Stomach (tissue), 19 donors: ENCODE measurements at places on chromosomes 3 and 15. TPM values are rescaled to one million over a fixed set of nuclear protein-coding genes. Genes with fewer than 3 reads are reported as not detected.

UQCC5 gene
- polyA plus RNA-seq = 22.7 TPM

NEK11 gene
- 1.6 TPM for polyA plus RNA-seq

CCDC80 gene
- 10.2 TPM for polyA plus RNA-seq

SEMA3F gene
- 8.9 TPM for polyA plus RNA-seq

MUSTN1 gene
- polyA plus RNA-seq = 12.9 TPM

DNA sequence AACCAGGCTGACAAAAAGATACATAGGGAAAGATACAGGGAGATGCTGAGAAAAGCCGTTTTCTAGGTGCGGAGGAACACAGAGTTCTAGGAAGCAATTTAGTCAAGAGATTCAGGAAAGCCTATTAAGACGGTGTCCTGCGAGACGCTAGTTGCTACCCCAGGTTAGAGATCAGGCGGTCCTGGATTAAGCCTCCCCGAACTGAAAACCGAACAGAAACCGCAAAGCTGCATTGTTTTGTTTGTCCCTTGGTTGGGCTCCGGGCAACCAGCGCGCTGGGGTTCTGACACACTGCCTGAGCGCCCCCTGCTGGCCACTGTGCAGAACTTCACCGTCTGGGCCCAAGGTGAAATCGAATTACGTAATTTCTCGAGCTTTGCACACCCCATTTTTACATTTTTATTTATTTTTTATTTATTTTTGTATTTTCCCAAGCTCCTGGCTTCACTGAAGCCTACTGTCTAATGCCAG, 37.3 kb upstream of the NDUFB4 start:
- H3K27me3 ChIP-seq = no peaks in the 10 kb centered on the region
- H3K36me3 ChIP-seq = no peaks in the 10 kb centered on the region
- DNase-seq = peak; percentile 97
- H3K4me1 ChIP-seq = peaks cover 26% of the 10 kb centered on the region

DNA sequence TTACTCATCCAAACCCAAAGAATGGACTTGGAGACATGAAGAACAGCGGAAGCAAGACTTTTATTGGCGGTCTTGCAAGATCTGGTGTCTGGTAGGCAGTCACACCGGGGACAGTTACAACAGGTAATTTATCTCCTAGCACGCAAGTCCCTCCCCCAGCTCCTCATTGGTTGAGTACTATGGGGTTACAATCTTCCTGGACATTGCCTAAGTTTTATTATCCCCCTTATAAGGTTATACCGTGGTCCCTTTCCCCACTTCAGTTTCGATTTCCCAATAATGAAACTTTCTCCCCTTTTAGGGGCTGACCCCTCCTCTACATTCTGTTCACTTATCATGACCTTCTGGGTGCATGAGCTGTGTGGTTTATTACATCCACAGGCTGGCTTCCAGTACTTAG, 18.7 kb downstream of the ARL8B start:
- H3K36me3 ChIP-seq = no peaks in the 10 kb centered on the region
- no peak overlapping the region for H3K4me3 ChIP-seq
- peaks cover 48% of the 10 kb centered on the region for H3K4me1 ChIP-seq
- DNase-seq = no peak

- no peaks in the 10 kb centered on the region for H3K27me3 ChIP-seq
- peaks cover 12% of the 10 kb centered on the region for H3K4me1 ChIP-seq
- H3K4me3 ChIP-seq = no peak overlapping the region
- no peak for DNase-seq
- H3K36me3 ChIP-seq = no peaks in the 10 kb centered on the region
Measured at GRCh38 chr3:105614288-105615030, 247.8 kb downstream of the ALCAM start.

DNA sequence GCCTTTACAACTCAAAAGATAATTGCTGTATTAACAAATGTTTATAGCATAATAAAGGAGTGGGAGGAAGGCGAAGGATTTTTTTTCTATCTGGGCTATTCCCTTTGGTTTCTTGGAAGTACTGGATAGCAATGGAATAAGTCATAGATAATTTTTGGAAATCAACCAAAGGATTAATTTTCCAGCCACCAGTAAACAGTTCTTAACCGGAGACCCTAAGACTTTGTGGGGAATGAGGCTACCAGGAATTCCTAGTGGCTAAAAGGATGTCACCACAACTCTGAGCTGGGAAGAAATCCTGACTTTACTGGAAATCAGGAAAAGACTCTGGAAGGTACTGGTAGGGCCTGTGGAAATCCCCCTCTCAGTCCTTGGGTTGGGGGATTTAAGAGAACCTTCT, 138.4 kb upstream of the RARB start:
- no peak for DNase-seq
- H3K4me1 ChIP-seq = no peaks in the 10 kb centered on the region
- no peaks in the 10 kb centered on the region for H3K36me3 ChIP-seq

DNA sequence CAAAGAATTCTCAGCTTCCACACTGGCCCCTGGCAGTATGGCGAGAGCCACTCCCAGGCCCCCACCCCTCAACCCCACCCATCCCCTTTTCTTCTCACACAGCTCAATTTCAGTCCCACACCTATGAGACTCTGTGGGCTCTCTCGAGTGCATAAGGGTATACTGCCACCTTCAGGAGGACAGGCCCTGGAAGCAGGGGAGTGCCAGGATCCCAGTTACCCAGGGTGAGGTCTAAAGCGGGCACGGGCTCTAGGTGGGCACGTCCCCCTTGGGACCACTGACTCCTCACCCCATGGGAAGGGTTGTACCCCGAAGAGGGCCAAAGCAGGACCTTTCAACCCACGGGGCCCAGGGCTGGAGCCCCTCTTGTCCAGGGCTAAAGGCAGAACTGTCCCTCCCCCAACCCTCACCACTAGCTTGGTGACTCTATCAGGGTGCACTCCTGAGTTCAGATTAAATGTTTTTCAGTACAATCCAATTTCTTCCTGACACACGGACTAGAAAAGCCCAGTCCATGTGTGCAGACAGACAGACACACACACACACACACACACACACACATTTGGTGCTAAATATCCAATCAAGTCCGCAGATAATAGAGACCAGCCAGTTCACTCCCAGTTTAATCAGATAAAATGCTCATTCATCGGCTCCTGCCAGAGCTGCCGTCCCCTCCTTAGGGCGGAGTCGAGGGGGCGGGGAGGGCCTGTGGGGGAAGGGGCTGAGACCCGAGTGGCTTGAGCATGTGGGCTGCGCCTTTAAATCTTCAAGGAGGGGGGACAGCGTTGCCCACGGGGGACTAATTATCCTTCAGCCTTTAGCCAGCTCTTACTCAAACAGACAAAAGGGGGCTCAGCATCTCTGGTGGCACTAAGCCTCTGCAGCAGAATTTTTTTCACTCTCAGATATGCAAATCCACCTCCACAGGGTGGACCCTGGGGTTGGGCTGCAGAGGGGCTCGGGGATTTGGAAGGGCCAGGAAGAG, 59.3 kb downstream of the CYP11A1 start:
- no peak overlapping the region for H3K4me3 ChIP-seq
- no peak overlapping the region for H3K27ac ChIP-seq
- peak; percentile 87 for DNase-seq
- H3K27me3 ChIP-seq = peaks cover 72% of the 10 kb centered on the region

DNA sequence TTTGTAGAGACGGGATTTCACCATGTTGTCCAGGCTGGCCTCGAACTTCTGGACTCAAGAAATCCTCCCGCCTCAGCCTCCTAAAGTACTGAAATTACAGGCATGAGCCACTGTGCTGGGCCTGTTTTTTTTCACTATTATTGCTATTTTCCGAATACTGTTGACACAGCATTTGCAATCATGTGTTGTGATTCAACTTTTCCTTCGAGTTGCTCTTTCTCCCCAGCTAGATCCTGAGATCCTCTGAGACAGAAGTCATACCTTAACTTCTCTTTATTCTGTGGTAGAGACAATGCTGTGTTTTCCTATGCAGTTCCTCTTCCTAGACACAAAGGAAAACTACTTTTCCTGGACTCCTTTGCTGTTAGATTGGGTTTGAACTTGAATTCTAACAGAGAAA, 46.4 kb upstream of the USP3 start:
- H3K27ac ChIP-seq = no peak overlapping the region
- no peaks in the 10 kb centered on the region for H3K27me3 ChIP-seq
- H3K36me3 ChIP-seq = no peaks in the 10 kb centered on the region
- H3K4me3 ChIP-seq = no peak overlapping the region
- peaks cover 34% of the 10 kb centered on the region for H3K4me1 ChIP-seq

DNA sequence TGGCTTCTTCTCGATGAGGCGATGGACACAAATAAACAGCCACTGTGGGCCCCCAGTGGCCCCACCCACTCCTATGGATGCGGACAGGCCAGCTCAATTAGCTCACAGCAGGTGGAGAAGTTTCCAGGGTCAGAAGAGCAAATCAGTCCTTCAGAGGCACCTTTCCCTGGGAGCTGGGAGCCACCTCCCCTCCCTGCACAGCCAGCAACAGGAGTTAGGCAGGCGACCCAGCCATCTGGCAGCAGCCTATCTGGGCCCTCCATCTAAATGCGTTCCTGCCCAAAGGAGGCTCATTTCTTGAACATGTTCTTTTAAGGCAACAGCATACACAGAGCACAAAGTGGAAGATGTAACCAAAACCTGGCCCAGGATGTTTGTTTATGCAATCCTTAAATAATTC, 211.9 kb upstream of the ARRDC4 start:
- no peak for DNase-seq
- no peaks in the 10 kb centered on the region for H3K36me3 ChIP-seq
- no peak overlapping the region for H3K4me3 ChIP-seq

DNA sequence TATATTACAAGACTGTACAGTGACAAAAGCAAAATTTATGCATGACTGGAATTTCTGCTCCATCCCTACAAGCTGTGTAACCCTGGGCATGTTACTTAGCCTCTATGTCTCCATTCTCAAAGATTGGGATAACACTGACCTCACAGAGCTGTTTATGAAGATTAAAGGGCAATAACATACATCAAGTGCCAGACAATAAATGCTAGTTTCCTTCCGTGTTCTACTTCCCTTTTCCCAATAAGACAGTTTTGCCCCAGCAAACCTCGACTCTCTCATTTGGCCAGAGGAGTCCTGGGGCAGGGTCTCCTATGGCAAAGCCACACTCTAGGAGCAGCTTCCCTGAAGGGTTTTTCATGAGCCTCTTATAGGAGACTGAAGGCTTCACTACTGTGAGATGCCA, 7.5 kb downstream of the HEXA start:
- H3K4me3 ChIP-seq = no peak overlapping the region
- H3K27ac ChIP-seq = peak overlapping the region; percentile 59

GRCh38 chr3:95228416-95228815, 1165.6 kb downstream of the NSUN3 start:
- H3K36me3 ChIP-seq = no peaks in the 10 kb centered on the region
- no peak for DNase-seq
- no peak overlapping the region for H3K27ac ChIP-seq

DNA sequence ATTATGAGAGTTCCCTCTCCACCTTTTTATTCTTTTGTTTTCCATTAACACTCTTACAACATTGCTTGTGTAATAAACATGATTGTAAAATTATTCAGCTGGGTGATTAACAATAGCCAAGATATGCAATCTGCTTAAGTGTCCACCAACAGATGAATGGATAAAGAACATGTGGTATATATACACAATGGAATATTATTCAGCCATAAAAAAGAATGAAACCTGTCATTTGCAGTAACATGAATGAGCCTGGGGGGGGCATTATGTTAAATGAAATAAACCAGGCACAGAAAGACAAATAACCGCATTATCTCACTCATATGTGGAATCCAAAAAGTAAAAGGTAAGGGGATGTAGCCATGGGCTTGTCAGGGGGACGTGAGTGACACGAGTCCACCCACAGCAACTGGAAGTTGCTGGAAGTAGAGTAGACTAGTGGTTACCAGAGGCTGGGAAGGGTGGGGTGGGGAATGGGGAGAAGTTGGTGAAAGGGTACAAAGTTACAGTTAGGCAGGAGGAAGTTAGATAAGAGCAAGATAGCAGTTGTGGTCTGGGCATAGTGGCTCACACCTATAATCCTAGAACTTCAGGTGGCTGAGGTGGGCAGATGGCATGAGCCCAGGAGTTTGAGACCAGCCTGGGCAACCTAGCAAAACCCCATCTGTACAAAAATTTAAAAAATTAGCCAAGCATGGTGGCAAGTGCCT, 28.7 kb upstream of the CD47 start:
- H3K4me3 ChIP-seq = no peak overlapping the region
- no peak for DNase-seq
- H3K27ac ChIP-seq = no peak overlapping the region
- H3K36me3 ChIP-seq = no peaks in the 10 kb centered on the region

DNA sequence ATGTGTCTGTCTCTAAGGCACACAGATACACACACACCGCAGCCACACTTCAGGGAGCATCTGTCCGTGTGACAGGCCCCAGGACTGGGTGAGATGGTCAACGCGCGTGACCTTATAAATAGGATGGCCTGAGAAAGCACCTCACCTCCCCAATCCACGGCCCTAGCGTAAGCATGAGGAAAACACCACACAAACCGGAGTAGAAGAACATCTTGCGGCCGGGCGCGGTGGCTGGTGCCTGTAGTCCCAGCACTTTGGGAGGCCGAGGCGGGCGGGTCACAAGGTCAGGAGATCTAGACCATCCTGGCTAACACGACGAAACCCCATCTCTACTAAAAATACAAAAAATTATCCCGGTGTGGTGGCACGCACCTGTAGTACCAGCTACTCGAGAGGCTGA, 1.6 kb downstream of the NIPA1 start:
- peaks cover 13% of the 10 kb centered on the region for H3K4me1 ChIP-seq
- no peaks in the 10 kb centered on the region for H3K36me3 ChIP-seq
- peak overlapping the region; percentile 93 for H3K4me3 ChIP-seq

DNA sequence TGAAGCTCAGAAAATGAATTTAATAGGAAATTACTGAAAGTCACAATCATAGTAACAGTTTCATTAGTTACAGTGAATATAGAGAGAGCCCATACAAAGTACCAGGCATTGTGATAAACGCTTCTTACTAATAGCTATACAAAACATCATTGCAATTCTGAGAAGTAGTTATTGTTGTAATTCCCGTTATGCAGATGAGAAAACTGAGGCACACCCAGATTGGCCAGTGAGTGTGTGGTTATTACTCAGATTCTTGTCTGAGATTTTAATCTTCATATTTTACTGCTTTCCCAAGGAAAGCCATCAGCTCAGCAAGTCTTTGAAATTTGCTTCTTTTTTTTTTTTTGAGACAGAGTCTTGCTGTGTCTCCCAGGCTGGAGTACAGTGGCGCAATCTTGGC, 14.3 kb downstream of the FLNB start:
- no peaks in the 10 kb centered on the region for H3K36me3 ChIP-seq
- no peak overlapping the region for H3K4me3 ChIP-seq
- peak overlapping the region; percentile 82 for H3K27ac ChIP-seq
- DNase-seq = no peak

DNA sequence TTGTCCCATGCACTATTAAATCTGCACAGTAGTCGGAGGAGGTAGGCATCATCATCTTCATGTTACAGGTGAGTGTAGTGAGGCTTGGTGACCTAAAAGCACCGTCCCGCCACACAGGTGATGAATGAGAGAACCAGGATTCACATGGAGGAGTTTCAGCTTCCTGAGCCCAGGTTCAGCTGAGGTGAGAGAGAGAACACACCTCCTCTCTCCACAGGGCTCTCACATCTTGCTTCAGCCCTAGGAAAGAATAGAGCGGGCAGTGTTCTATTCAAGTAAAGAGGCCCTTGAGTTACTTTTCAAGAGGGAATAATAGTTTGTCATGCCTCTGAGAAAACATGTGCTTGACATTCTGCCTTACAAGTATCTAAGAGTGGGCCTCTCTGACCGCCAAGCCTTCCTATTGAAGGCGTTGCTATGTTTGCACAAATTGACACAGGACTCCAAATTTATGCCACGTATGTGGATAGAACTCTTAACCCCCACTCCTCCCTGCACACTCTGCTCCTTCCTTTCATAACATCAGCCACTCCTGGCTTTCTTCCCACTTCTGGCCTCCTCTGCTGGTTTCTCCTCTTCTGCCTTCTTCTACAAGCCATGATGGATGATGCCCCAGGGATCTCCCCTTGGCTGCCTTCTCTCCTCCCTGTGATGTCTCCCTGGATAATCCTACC, 138.3 kb upstream of the ABHD17C start:
- peak; percentile 63 for DNase-seq
- peaks cover 3% of the 10 kb centered on the region for H3K36me3 ChIP-seq
- no peak overlapping the region for H3K4me3 ChIP-seq
- H3K27ac ChIP-seq = no peak overlapping the region
